ENCODE measurements at places on chromosomes 13 and 19. TPM values are rescaled to one million over a fixed set of nuclear protein-coding genes. Genes with fewer than 3 reads are reported as not detected.

Gene RYR1
- under 0.01 TPM for total RNA-seq

Gene NALCN
- 4.1 TPM for total RNA-seq

Gene QPCTL
- total RNA-seq, result 26.7 TPM

Gene ZNF793
- total RNA-seq, result 0.53 TPM

Gene FSD1
- 16.0 TPM for total RNA-seq

Gene ICAM4
- total RNA-seq, result 0.40 TPM

Gene CERS1
- 1.9 TPM for total RNA-seq

Gene CEACAM4
- not detected for total RNA-seq

Gene PTGIR
- 3.7 TPM for total RNA-seq

Gene CEACAM7
- total RNA-seq, result not detected

Gene FPR1
- not detected for total RNA-seq

Gene ZNF682
- 0.72 TPM for total RNA-seq

Gene NCAN
- not detected for total RNA-seq

Gene JAK3
- 1.9 TPM for total RNA-seq

Gene CEACAM19
- 3.2 TPM for total RNA-seq

Gene SETDB2
- total RNA-seq, result 5.2 TPM

Gene FLT3LG
- 2.4 TPM for total RNA-seq

Gene MEIOSIN
- total RNA-seq, result not detected

Gene GSX1
- not detected for total RNA-seq

Gene ZSCAN4
- not detected for total RNA-seq

Gene RNF6
- 56.7 TPM for total RNA-seq

Gene MBD3L2
- total RNA-seq, result not detected

Gene ZNF222
- total RNA-seq, result 2.7 TPM

Gene SHISA7
- not detected for total RNA-seq

Gene LIPE
- total RNA-seq, result 2.9 TPM

Gene F10
- total RNA-seq, result not detected

Gene CD33
- total RNA-seq, result not detected

Gene URAD
- total RNA-seq, result not detected

Gene CYP4F8
- not detected for total RNA-seq

Gene TEX29
- not detected for total RNA-seq

Gene KCNJ14
- 0.66 TPM for total RNA-seq

Gene CDX2
- total RNA-seq, result not detected

Gene PSG3
- not detected for total RNA-seq

Gene KCTD12
- 165 TPM for total RNA-seq

Gene KASH5
- total RNA-seq, result not detected

Gene MIPEP
- 25.3 TPM for total RNA-seq

Gene ZNF98
- total RNA-seq, result not detected

Gene FLT3
- not detected for total RNA-seq

Gene NKG7
- not detected for total RNA-seq

Gene TM9SF2
- 143 TPM for total RNA-seq

Gene ACTMAP
- total RNA-seq, result 1.9 TPM

Gene CABP5
- not detected for total RNA-seq

Gene C19orf67
- not detected for total RNA-seq

Gene FGF21
- total RNA-seq, result not detected
